ENCODE measurements at places on chromosomes 1 and 21.

DNA sequence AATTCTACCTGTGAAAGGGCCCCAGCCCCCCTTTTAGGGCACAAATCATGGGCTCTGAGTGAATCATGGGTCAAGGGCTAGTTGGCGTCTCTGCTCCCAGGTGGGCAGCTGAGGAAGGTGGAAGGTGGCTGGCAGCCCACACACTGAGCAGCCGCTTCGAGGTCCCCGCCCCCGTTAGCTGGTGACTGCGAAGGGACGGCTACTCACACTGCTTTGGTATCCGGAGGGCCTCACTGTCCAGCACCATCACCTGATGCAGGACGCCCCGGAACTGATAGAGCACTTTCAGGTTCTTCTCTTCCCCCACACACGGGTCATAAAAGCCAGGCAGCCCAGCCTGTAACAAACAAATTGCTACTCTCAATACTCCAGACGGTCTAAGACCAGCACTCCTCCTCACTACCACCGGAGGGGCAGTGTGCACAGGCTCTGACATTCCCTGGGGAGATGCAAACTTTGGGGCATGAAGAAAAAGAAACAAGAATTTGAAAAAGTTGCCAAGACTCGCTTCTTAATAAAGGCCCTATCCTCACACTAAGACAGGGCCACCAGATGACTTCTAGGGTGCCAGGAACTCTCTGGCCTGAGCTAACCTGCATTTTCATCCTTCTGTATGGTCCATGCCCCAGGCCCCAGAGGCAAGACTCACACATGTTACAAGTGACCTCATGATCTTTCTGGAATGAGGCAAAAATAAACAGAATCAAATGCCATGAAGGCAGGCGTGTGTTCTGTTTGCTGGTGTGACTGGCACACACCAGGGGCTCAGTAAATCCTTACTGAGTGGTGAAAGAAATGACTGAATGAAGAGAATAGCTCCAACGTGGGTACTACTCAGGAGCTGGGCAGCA is 11.5 kb downstream of the THAP3 start:
- no peak for DNase-seq

DNA sequence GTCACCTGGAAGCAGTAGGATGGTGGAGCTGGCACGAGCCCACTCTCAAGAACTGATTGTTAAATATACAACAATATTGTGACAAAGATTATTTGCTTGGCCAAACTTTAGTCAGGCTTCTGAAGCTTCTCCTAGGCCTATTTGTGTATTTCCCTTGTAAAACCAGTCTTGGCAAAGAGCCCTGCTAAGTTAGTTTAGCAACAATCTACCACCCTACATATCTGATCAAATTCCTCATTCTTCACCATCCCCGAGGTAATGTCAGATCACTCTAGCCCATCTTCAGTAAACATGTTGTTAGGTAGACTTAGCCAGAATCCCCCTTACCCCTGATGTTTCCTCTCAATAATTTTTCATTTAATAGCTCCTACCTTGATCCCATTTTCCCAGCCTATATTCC is 39.6 kb downstream of the XCL1 start:
- DNase-seq = no peak

DNA sequence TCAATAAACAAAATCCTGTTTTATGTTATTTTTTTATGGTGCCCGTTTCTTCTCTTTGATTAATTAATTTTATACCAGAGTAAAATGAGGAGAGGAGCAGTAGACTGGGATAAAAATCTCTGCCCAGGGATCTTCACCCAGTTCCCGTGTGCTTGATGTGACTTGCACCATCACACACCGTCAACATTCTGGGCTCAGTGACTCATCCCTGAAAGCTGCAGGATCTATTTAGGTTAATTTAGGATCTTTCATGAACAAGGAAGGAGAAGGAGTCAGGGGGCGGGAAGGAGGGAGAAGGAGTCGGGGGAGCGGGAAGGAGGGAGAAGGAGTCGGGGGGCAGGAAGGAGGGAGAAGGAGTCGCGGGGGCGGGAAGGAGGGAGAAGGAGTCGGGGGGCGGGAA is 182.4 kb downstream of the SMYD3 start:
- DNase-seq = no peak

GRCh38 chr1:95311014-95311413 is 77.0 kb downstream of the RWDD3 start:
- DNase-seq = no peak

GRCh38 chr1:234600418-234601281 is 9.3 kb downstream of the IRF2BP2 start:
- no peak for DNase-seq

GRCh38 chr1:36463463-36463802 is 751 bp downstream of the MRPS15 start:
- DNase-seq = no peak

- DNase-seq = no peak
Measured at GRCh38 chr21:16310176-16310575, 580.4 kb downstream of the USP25 start.

DNA sequence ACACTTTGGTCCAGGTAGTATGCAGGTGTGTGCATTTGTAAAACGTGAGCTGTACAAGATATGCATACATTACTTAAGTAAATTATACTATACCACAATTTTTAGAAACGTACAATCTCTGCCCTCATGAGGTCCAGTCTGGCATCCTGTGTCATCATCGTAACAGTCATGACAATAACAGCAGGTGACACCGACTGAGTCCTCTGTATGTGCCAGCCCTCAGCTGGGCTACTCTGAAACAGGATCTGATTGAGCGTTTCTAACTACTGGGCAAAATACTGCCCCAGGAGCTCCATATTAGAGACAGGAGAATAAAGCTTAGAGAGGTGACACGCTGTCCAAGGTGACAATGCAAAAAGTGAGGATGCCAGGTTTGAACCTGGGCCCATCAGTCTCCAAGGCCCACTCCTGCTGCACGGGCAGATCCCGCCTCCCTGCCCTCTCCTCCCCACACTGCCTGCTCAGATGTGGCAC is 47.2 kb upstream of the ECE1 start:
- DNase-seq = no peak

DNA sequence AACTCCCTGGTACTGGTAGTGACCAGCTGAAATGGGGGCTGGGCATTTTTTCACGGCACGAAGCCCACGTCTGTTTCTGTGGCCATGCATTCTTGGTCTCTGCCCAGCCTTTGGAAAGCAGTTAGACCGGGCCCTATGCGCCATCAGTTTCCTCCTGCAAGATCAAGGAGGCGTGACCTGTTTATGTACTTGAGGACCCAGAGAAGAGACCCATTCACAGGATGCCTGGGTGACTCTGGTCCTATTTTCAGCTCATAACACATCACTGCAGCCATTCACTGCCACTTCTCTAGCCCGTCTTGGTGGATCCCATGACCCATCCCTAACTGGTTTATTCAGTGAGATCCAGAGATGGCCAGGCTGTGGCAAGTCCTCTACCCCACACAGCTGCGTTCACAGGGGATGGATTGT is 70.4 kb downstream of the SPSB1 start:
- DNase-seq = no peak

- DNase-seq = no peak
Measured at GRCh38 chr1:204853436-204853835, 17.2 kb upstream of the NFASC start.

DNA sequence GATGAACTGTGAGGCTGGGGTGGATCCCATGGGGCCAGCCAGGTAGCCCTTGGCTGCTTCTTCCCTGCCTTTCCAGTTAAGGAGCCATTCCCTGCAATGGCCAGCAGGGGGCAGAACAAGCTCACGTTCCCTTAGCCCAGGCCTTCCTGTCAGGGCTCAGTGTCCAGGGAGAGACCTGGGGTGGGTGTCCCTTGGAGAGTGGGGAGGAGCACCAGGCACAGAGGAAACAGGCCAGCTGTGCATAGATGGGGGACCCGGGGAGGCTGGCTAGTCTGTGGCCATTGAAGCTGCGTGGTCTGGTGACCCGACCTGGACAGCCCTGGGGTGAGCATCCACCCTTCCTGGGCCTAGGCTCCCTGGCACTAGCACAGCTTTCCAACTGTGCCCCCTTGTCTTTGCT is 13.2 kb upstream of the EPS8L3 start:
- peak; percentile 75 for DNase-seq

- DNase-seq = no peak
Measured at GRCh38 chr1:205267306-205267902, 39.7 kb downstream of the TMCC2 start.

DNA sequence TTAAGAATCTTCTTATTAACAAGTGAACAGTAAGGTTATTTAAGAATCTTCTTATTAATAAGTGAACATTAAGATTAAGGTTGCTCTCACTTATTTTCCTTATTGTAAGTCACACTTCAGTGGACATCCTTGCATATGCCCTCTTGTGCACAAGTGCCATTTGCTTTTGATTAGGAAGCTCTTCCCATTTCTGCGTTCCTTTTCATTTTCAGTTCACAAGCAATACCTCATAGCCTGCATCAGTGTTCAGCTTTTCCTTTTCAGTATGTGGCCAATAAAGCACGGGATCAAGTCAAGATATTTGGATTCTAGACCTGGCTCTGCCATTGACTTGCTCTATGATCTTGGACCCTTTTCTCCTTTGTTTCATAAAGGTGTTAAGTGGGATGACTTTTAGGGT is 158.7 kb downstream of the DISP1 start:
- no peak for DNase-seq

DNA sequence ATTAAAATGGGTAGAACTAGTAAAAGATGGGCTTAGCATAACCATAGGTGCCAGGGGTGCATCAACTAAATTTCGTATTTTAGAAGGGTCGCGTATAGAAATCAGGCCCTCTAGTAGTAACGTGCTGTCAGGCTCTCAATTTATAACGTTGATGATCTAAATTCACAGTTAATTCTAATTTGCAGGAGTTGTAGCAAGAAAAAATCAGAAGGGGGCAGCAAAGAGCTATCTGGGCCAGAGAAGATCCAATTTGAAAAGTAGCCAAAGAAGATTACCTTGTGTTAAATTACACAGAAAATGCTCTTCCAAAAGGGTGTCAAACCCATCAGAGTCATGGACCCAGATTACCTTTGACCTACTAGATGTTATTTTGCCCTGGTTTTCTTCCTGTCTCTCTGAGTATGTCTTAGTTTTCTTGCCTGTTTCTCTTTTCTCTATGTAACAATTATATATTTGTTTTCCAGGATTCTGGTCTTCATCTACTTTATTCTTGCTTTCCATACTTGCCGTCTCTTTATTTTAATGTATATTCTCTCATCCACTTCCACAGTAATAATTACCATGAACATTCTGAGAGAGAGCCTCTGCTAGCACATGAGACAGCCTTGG is 1030.9 kb downstream of the AMY1C start:
- DNase-seq = no peak

GRCh38 chr1:26305667-26306289 is 658 bp downstream of the UBXN11 start:
- DNase-seq = no peak

GRCh38 chr1:110436635-110437034 is 14.3 kb upstream of the PROK1 start:
- DNase-seq = no peak

GRCh38 chr1:7620196-7620595 is 150.9 kb upstream of the VAMP3 start:
- no peak for DNase-seq

DNA sequence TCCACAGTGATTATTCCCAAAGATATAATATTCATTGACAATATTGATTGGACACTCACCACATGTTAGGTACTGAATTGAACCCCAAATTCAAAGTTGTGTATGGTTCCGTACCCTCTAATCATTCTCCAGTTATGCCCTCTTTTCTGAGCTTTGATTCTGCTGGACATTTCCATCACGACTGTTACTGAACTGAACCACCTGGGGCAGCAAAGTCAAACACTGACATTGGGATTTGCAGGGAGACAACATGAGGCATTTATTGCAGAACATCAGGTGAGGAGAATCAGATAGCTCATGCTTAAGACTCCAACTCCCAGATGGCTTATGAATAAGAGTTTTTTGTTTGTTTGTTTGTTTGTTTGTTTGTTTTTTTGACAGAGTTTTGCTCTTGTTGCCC is 420.9 kb downstream of the DISC1 start:
- no peak for DNase-seq

- DNase-seq = no peak
Measured at GRCh38 chr1:17516303-17517214, 22.9 kb upstream of the ARHGEF10L start.

DNA sequence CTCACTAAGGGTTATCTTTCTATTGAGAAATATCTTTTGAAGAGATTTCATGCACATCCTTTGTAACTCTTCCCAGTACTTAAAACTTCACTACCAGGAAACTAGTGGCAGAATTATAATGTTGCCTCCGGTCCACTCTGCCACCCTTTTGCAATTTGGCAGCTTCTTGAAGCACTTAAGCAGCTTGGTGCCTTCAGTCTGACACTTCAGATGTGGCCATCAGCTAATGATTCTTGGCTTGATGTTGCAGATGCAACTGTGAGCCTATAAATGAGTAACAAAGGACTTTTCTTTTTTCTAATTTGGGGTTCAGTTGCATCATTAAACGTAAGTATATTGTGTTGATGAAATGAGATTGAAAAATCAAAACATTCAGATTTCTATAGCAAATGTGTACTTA is 187.5 kb upstream of the C21orf91 start:
- DNase-seq = no peak

DNA sequence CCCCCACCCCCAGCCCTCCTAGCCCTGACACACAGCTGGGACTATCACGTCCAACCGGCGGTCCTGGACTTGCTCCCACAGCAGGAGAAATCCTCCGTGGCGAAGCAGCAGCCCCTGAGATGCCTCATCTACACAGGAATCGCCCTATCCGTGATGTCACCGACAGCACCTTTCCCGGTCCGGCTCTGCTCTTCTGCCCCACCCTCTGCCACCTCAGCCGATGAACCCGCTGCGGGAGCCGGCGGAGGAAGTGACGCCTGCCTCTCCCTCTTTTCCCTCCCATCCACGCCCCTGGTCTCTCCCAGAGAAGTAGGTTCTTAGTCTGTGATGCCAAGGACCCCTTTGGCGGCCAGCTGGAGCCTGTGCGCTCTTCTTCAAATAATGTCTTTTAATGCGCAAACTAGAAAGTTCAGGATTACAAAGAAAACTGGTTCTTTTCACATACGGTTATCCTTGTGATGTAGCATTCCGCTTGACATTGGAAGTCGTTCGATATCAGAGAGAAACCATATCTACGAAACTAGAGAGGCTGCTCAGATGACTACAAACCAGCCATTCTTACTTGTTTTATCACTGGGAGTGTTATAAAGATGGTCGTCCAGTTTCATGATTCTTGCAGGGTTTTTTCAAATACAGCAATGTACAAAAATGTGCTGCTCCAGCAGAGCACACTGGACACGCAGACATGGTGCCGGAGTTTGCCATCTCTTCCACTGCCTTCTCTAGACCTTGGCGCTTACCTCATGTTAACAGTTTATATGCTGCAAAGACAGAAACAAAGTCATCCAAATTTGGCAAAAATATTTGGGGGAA is 120.3 kb downstream of the PPIAL4G start:
- DNase-seq = no peak

GRCh38 chr1:14113841-14114567 is 414.0 kb downstream of the PRDM2 start:
- no peak for DNase-seq

Measured in left renal pelvis (tissue), 4 donors.